ENCODE measurements at places on chromosomes 4 and X. TPM values are rescaled to one million over a fixed set of nuclear protein-coding genes. Genes with fewer than 3 reads are reported as not detected.

DNA sequence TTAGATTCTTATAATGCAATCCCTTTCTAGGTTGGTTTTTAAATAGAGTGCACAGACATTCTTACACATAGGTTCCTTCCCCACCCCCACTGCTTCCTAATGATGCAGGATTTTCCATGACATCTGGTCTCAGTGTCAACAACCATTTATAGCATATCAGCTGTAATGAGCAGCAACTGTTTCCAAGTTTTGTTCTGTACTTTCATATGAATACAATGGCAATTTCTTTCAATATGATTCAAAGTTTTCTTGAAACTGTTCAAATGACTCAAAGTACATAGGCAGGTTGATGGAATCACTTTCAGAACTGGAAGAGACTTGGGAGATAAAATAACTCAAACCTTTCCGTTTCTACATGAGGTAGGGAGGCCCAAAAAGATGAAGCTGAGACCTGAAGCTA is 220.7 kb downstream of the CAMK2D start:
- no peak for DNase-seq

DNA sequence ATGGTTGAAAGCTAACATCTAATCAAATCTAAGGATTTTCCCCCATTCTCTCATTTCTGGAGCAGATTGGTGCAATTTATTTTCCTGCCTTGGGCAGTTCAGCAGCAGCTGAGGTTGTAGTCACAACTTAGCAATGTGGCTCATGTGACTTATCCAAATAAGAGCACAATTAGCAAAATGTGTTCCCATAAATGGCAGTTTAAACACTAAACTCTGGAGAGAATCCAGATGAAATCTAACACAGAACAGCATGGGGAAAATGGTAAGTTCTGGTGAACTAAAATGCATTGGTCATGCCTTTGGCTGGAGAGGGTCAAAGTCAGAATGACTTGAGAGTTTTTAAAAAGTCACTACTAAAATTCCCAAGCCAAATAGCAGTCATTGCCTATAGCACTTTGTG is 422.6 kb upstream of the DIPK2B start:
- no peak for DNase-seq

- DNase-seq: no peak
Measured at GRCh38 chrX:17459008-17459611, 84.1 kb downstream of the NHS start.

DNA sequence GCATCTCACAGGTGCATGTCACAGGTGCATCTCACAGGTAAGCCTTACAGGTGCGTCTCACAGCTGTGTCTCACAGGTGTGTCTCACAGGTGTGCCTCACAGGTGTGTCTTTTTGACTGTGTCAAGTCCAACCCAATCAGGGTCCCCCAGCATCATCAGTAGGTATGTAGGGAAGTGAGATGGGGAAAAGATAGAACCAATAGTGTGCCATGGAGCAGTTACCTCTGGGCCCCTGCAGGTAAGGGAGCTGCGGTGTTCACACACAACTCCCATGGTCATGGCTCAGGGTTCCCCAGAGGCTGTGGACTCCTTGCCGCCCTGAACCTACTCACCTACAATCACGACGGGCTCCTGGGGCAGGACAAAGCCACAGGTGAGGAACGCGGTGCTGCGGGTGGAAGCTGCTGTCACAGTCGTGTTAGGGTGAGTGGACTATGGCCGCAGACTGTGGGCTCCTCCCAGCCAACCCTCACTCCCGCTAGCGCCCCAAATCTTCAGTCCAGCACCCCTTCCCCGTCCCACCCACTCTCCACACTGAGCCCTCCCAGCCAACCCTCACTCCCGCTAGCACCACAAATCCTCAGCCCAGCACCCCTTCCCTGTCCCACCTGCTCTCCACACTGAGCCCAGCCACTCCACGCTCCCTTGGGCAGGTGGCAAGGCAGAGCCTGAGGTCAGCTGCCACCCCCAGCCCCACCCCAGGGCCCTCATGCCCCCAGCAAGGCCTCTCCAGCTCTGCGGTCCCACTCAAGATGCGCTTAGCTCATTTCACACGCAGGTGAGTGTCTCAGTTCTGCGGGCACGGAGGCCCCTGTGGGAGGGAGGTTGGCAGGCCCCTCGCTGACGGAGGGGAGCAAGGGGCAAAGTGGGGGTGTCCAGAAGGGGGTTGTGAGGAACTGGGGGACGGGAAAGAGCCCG is 2.1 kb upstream of the PDE6B start:
- no peak for DNase-seq

- DNase-seq: no peak
Measured at GRCh38 chr4:159764343-159764952, 661.6 kb downstream of the RAPGEF2 start.

GRCh38 chr4:76476571-76476970 is 41.5 kb downstream of the SHROOM3 start:
- no peak for DNase-seq

DNA sequence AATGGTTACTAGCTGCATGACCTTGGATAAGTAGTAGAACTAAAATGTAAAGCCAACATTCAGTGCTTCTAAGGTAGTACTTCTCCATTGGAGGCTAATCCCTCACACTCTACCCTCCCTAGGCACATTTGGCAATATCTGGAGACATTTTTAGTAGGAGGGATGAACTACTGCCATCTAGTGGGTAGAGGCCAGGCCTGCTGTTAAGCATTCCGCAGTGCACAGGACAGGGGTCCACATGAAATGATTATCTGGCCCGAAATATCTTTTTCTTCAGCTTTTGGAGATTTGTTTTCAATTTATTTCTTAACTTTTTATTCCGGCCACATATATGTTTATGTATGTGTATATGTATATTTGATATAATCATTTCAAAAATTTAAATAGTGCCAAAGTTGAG is 36.0 kb upstream of the SPANXC start:
- no peak for DNase-seq

DNA sequence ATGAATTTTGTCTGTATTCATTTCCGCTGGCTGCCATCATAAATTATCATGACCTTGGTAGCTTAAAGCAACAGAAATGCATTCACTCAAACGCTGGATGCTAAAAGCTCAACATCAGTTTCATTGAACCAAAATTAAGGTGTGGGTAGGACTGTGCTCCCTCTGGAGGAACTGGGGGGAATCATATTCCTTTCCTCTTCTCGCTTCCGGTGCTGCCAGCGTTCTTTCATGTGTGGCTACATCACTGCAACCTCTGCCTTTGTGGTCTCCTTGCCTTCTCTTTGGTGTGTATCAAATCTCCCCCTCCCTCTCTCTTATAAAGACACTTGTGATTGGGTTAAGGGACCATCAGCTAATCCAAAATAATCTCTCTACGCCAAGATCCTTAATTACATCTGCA is 39.5 kb downstream of the NEIL3 start:
- DNase-seq: no peak

The CXorf66 gene
- not detected for total RNA-seq

The DIPK2B gene
- total RNA-seq: not detected

The TMPRSS11F gene
- not detected for total RNA-seq
